Aorta (tissue), 5 donors: ENCODE measurements at places on chromosomes 13 and 19. TPM values are rescaled to one million over a fixed set of nuclear protein-coding genes. Genes with fewer than 3 reads are reported as not detected.
A peak's percentile ranks its signal among the peaks of the same experiment; 100 is the strongest.

DNA sequence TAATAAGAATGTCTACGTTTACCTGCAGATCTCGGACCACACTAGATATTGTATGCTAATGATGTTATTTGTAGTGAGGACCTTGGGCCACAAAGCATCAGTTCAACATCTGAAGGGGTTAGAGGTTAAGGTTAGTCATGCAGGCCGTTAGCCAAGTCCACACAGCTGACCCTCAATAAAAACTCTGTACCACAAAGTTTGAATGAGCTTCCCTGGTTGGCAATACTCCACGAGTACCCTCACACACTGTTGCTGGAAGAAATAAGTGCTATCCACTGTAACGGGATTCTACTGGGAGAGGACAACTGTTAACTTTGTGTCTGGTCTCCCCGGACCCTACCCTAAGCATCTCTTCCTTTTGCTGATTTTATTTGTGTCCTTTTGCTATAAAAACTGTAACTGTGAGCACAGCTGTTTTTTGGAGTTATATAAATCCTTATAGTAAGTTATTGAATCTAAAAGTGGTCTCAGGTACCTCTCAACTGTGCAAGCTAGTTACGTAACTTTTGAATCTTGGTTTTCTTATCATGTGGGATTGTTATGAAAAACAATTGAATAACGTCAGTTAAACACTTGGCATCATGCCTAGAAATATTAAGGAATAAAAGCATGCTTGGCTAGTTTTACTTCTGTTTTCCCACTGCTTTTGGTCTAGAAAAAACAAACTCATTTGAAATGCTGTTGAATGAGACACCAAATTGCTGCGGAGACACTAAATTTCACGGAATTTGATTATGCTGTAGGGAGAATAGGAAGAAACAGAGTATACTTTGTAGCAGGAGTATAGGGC lies 181.5 kb downstream of the DNAJC3 start:
- no peak for DNase-seq
- no peak overlapping the region for H3K27ac ChIP-seq
- H3K27me3 ChIP-seq: no peaks in the 10 kb centered on the region
- no peaks in the 10 kb centered on the region for H3K36me3 ChIP-seq
- no peak overlapping the region for H3K4me3 ChIP-seq
- H3K4me1 ChIP-seq: no peaks in the 10 kb centered on the region

GRCh38 chr19:5587071-5587455 lies 19.3 kb upstream of the TINCR start:
- H3K36me3 ChIP-seq: no peaks in the 10 kb centered on the region
- H3K4me3 ChIP-seq: no peak overlapping the region
- peak; percentile 72 for DNase-seq

DNA sequence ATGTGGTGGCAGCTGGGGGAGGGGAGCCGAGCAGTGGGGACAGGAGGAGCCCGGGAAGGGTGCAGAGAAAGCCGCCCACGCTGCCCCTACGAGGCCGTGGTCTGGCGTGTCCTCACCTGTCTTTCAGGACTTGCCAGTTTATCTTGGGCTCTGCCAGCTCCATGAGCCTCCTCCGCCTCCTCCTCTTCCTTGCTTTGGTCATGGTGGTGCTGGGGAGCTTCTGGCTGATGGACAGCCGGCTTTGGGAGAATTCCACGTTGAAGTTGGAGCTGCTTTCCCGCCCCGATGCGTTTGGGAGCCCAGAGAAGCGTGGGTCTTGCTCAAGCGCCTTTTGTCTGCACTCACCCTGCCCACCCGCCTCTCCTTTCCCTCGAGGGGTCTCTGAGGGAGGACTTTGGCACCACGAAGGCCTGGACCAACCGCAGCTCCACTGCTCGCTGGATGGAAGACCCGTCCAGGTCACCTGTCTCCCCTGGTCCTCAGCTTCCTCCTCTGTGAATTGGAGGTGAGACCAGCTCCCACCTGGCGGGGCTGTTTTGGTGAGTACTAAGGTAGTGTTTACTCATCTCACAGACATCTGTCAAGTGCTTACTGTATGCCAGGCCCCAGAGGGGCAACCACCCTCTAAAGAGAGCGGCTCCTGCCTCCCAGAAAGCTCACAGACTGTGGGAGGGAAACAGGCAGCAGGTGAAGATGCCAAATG lies 29.7 kb upstream of the MIER2 start:
- H3K4me3 ChIP-seq: no peak overlapping the region
- no peaks in the 10 kb centered on the region for H3K36me3 ChIP-seq
- no peak overlapping the region for H3K27ac ChIP-seq
- no peaks in the 10 kb centered on the region for H3K27me3 ChIP-seq
- DNase-seq: peak; percentile 29
- no peaks in the 10 kb centered on the region for H3K4me1 ChIP-seq

DNA sequence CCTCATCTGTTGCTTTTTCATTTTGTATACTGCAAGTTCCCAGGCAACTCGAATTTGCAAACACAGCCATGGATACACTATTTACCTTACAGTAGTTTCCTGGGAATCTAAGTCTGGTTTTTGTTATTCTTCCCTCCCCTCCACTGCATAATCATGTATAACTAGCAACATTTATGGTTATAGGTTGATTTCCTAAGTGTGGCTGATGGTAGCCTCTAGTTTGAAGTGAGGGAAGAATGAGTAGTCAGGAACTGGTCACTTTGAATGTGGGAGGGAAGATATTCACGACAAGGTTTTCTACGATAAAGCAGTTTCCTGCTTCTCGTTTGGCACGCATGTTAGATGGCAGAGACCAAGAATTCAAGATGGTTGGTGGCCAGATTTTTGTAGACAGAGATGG lies at the start of gene KCNRG:
Gene KCNRG (plus strand): TSS at position 187 of the 400 bp plus-strand sequence. CDS start 50 bp downstream, at position 237.
- H3K4me1 ChIP-seq: peaks cover 6% of the 10 kb centered on the region
- peak within 1 kb of the TSS; percentile 78 for H3K27ac ChIP-seq
- no peaks in the 10 kb centered on the region for H3K27me3 ChIP-seq
- peaks cover 11% of the 10 kb centered on the region for H3K36me3 ChIP-seq
- H3K4me3 ChIP-seq: no peak within 1 kb of the TSS
- DNase-seq: no peak

- H3K36me3 ChIP-seq: no peaks in the 10 kb centered on the region
- H3K4me3 ChIP-seq: no peak overlapping the region
- DNase-seq: no peak
- H3K27me3 ChIP-seq: no peaks in the 10 kb centered on the region
These were observed 29.6 kb downstream of the COL4A2 start for GRCh38 chr13:110336681-110337080.

DNA sequence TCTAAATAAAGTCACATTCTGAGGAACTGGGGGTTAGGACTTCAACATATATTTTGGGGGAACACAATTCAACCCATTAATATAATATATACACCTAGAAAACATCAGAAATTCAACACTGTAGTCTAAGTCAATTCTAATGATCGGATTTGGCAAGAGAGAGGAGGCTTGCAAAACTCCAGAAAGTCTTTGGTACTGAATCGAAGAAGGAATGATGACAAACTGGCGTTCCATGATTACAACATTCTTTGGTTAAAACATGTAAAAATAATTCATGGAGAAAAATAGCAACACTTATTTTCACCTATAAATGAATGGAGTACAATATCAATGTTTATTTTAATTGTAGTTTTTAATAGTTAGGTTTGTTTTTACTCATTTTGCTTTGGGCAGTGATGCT lies 62.4 kb downstream of the MBNL2 start:
- no peaks in the 10 kb centered on the region for H3K27me3 ChIP-seq
- no peak overlapping the region for H3K4me3 ChIP-seq
- no peak for DNase-seq
- no peak overlapping the region for H3K27ac ChIP-seq

DNA sequence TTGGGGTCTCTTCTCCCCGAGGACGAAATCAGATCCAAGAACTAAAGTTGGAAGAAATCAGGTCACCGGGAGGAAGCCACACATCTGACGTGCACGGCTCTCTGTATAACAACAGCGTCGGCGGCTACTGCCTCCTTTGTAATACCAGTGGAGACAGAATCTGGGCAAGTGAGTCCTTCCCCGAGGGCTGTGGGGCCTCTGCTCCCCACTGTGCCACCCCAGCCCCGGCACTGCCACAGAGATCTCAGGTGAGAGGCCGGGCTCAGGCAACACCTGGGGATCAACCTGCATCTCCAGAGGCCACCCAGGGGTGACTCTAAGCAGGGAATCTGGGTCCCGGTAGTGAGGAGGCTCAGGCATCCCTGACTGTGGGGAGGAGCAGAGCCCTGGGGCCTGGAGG lies 33.7 kb upstream of the C13orf46 start:
- no peaks in the 10 kb centered on the region for H3K27me3 ChIP-seq
- DNase-seq: peak; percentile 72
- H3K27ac ChIP-seq: no peak overlapping the region
- H3K36me3 ChIP-seq: no peaks in the 10 kb centered on the region
- no peaks in the 10 kb centered on the region for H3K4me1 ChIP-seq

DNA sequence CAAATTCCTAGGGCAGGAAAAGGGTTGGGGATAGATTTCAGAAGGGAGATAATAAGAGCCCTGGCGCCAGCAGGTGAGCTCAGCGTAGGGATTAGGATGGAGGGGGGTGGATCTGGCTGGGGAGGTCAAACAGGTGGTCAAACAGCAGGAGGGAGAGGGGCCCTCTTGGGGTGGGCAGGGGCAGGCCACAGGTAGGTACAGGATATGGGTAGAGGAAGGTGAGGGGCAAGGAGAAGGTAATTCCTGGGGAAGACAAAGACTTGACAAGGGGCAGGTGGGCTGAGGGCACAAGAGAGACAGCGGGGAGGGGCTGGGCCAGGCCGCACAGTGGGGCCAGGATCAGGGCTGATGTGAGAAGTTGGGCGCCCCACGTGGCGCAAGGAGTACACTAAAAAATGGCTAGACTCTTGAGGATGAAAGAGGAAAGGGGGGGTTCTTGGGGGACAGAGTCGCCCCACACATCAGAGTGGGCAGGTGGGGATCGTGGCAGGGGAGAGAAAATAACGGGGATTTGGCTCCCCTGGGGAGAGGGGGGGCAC lies 713 bp downstream of the KRI1 start:
- H3K4me3 ChIP-seq: peak overlapping the region; percentile 59
- no peaks in the 10 kb centered on the region for H3K36me3 ChIP-seq
- H3K27ac ChIP-seq: no peak overlapping the region

GRCh38 chr19:54420383-54421168 lies 5.3 kb downstream of the TTYH1 start:
- no peaks in the 10 kb centered on the region for H3K4me1 ChIP-seq
- no peaks in the 10 kb centered on the region for H3K27me3 ChIP-seq
- no peak for DNase-seq
- H3K27ac ChIP-seq: no peak overlapping the region

GRCh38 chr13:62964522-62964921 lies 1548.9 kb upstream of the PCDH20 start:
- H3K27me3 ChIP-seq: no peaks in the 10 kb centered on the region
- H3K4me1 ChIP-seq: no peaks in the 10 kb centered on the region
- no peak overlapping the region for H3K27ac ChIP-seq
- no peak overlapping the region for H3K4me3 ChIP-seq
- no peak for DNase-seq
- H3K36me3 ChIP-seq: no peaks in the 10 kb centered on the region

Gene ZNF8
- total RNA-seq: 7.8 TPM

Gene ZGLP1
- 1.3 TPM for total RNA-seq

Gene CDK8
- 10.5 TPM for total RNA-seq

Gene SIGLEC7
- total RNA-seq: 4.5 TPM

Gene CABP5
- total RNA-seq: not detected

Gene ZNF345
- 6.8 TPM for total RNA-seq
